ENCODE measurements at places on chromosomes 2 and 18. TPM values are rescaled to one million over a fixed set of nuclear protein-coding genes. Genes with fewer than 3 reads are reported as not detected.

PLEK gene
- polyA plus RNA-seq, result 0.19 TPM

UGT1A10 gene
- polyA plus RNA-seq, result not detected

IL36G gene
- not detected for polyA plus RNA-seq

SPATA3 gene
- polyA plus RNA-seq, result not detected

TMEM37 gene
- not detected for polyA plus RNA-seq

CROCC2 gene
- not detected for polyA plus RNA-seq

TMEM198 gene
- 0.97 TPM for polyA plus RNA-seq

MAP3K20 gene
- polyA plus RNA-seq, result 12.7 TPM

NT5DC4 gene
- not detected for polyA plus RNA-seq

LRPPRC gene
- polyA plus RNA-seq, result 84.8 TPM

GPR45 gene
- polyA plus RNA-seq, result not detected

ATP6V1B1 gene
- polyA plus RNA-seq, result not detected

HADHB gene
- 74.3 TPM for polyA plus RNA-seq

B4GALT6 gene
- 44.0 TPM for polyA plus RNA-seq

Data from Purkinje cell (primary cell).